ENCODE measurements at places on chromosomes 12 and 14.

DNA sequence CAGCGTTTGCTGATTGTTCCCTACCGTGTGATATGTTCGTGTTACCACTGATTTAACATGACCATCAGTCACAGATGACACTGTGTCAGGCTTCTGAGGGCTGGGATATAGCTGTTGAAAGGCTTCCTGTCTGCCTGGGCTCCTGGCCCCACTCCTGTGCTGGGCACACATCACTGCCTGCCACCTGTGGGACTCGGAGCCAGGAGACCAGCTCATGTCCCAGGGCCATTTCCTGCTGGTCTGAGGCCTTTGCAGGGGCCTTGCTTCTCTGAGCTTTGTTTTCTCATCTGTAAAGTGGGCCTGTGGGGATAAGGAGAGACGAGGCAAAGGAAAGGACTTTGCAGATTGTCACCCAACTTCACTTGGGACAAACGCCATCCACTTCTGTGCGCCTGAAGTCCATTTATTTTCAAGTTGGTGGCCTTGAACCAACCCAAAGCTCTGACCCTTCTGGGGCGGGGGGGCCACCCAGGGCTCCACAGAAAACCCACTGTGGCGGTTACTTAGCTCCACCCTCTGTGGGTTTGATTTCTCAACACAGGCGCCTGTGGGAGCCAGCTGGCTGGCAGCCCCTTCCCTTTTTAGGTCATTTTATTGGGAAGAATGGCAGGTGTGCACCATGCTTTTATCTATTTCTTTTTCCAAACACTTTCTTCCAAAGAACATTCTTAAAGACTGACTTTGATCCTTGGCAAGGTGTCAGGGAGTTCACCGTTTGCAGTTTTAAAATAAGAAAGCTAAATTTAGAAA is 54.1 kb downstream of the BEGAIN start:
- no peak for DNase-seq

DNA sequence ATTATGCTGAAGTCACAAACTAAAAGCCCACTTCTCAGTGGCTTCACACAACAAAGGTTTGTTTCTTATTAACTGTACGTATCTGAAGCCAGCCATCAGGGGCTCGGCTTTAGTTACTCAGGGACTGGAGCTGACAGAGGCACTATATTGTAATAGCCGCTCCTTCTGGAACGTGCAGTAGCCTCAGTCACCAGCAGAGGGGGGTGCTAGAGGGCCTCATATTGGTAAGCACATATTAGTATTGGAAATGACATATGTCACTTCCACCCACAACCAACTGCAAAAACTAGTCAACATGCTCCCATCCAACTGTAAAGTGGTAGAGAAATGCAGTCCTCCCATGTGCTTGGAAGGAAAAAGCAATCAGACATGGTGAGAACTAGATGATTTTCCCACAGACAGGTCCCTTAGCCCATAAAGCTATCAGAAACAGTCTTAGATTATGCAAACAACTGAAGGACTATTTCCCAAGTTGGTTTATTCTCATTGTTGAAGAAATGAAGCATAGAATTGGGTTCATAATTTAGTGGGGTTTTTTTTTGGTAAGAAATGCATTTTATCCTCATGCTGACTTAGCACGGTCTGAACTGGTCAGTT is 183.6 kb upstream of the G2E3 start:
- DNase-seq: peak; percentile 60

DNA sequence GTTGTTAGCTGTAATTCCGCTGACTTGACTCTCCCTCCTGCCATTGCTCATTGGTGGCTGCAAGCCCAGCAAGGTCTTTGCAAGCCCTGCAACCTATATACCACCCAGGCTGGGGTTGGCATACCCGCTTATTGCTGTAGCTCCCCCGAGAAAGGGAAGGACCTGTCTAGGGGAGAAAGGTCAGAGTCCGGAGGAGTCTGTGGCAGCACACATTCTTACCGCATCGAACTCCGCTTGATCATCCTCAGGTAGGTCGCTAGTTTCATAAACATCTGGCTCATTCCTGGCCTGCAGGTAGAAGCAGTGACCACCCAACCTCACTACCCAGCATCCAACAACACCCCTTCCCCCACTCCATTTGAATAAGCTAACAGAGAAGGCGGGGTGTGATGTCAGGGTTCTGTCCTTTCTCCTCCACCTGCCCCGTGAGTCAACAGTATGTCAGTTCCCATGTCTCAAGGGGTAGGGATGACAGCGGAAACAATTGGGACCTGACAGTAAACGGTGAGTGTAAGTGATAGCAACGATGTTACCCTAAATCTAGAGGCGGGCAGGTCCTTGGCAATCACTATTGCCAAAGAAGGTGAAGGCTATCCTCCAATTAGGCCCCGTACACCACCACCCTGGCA is 1.1 kb downstream of the DCTN2 start:
- DNase-seq: no peak

DNA sequence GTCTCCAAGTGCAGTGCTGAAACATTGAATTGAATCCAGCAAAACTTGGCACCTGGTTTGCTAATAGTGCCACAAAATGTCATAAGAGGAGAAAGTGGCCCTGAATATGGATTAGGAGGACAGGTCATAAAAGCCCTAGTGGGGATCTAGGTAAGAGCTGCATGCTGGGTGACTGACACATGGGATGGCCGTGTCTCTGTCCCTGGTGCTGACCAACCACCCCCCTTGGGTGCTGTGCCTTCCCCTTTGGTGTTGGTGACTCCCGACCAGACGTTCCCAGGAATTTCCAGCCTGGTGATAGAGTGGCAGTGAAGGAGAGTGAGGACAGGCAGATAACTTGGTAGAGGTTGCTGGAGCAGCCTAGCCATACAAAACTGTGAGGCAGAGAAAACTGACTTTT is 142.8 kb downstream of the VRK1 start:
- DNase-seq: no peak

GRCh38 chr12:123984903-123985302 is 11.9 kb downstream of the ZNF664 start:
- no peak for DNase-seq

DNA sequence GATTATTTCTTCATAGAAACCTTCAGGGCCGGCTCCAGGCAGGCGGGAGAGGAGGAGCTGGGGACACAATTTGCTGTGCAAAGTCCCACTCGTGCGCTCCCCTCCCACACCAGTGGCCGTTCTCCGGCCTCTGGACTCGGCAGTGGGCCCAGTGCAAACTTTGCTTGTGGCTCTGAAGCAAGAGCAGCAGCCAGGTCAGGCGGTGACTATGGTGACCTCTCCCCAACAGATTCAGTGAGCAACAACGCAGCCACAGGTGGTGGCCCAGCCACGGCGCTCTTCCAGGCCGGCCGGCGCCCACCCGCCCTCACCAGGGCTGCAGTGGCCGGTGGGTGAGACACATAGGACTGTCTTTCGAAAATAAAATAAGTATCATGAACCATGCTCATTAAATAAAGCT is 29.5 kb downstream of the VPS37B start:
- no peak for DNase-seq

DNA sequence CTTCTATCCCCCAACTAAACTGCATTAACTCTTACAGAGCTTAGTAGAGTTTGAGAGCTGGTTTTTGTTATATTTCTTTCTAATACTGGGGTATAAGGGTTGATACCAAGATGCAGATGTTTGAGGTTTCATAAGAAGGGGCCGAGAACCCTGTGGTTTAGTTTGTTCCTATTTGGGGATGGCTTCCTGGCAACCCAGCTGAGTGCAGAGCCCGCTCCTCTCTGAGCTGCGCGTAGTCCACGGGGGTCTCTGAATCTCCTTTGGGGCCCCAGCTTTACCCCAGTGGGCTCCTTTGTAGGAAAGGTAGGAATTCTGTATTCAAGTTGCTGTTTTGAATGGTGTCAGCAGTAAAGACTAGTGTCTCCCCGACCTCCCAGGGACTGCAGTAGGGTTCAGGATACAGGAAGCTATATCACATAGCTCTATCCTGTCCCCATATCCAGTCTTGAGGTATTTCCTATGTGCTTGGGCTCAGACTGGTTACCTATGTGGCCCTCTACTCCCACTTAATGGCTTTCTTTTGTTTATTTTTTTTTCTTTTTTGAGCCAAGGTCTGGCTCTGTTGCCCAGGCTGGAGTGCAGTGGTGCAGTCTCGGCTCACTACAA is 25.4 kb downstream of the PLXNC1 start:
- DNase-seq: no peak

- DNase-seq: no peak
Observed at GRCh38 chr14:90726656-90727055, 89.6 kb downstream of the TTC7B start.

GRCh38 chr12:104741497-104742367 is 216.4 kb downstream of the SLC41A2 start:
- DNase-seq: no peak

DNA sequence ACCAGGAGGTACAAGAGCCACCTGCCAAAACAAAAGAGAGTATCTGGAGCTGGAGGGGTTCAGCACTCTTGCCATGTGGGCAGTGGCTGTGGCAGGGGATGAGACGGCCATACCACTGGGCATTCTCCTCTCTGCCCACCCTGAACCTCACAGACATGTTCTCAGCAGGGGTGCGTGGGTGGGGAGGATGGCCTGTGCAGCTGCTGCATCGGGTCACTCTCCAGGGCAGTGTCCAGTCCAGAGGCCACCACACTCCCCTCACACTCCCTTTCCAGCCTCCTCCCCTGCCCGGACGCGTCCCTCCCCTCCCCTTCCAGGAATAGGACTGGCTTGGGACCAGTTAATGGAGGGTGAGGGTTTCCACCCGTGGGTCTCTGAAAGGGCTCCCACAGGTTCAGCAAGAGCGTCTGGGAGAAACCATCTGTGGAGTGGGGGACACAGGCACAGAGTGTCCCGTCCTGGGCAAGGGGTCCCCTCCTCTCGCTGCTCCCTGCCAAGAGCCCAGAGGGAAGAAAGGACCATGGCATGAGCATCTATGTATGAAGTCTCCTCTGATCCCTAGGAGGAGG is 501 bp downstream of the C1R start:
- no peak for DNase-seq

DNA sequence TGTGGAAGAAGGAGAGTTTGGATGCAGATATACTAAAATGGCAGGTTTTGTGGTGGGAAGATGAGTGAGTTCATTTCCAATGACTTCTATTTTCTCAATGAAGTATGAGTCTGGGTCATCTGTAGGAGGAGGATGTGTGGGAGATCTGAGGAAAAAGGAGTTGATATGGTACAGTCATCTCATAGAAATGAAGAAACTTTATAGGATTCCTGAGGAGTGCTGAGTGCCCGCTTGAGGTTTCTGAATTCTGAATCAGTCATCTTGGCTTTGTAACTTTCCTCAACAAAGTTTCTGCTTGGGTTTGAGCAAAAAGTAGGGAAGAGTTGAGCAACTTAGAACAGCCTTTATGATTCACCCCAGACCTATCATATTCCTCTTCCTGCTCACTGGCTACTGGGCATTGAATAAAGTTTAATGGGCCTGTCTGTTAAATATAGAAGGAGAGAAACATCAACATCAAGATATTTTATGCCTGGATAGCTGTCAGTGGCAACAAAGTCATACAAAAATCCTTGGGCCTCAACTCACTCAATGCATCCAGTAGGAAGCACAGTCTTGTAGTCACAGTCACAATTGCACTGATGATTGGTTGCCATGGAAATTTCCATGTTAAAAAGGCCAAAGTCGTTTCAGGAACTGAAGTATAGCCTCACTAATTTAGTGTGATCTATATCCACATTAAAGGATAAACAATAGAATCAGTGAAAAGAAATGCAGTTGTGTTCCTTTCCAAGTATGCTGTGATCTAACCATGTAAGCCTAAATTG is 284.7 kb downstream of the DUSP6 start:
- no peak for DNase-seq

GRCh38 chr12:49287876-49288275 is 7.1 kb upstream of the PRPH start:
- no peak for DNase-seq

GRCh38 chr14:66206554-66206953 is 279.6 kb upstream of the CCDC196 start:
- no peak for DNase-seq

GRCh38 chr14:91332171-91332985 is 85.2 kb downstream of the CCDC88C start:
- DNase-seq: no peak

DNA sequence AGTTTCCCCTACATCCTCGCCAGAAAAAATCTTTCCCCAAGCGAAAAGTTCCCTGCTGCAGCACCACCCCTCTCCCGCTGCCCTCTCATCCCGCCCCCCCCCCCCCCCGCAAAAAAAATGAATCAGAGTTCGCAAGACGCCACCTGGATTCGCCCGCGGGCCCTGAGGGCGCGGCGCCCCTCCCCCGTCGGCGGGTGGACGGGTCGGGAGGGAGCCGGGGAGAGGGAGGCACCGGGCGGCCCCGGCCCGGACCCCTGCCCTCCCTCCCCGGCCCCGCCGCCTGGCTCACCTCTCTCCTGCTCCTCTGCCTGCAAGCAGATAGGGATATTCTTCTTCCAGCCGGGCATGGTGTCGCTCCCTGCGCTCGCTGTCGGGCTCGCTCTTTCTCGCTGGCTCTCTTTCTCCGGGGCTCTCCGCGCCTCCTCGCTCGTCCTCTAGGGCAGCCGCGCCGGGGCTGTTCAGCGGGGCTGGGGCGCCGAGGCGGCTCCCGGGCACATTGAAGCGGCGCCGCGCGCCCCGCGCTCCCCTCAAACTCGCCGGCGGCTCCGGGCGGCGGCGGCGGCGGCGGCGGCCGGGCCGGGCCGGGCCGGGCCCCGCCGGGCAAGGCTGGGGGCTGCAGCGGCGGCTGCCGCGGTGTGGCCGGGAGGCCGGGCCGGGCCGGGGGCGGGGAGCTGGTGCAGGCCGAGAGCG is 200.3 kb upstream of the CAND1 start:
- peak; percentile 20 for DNase-seq

DNA sequence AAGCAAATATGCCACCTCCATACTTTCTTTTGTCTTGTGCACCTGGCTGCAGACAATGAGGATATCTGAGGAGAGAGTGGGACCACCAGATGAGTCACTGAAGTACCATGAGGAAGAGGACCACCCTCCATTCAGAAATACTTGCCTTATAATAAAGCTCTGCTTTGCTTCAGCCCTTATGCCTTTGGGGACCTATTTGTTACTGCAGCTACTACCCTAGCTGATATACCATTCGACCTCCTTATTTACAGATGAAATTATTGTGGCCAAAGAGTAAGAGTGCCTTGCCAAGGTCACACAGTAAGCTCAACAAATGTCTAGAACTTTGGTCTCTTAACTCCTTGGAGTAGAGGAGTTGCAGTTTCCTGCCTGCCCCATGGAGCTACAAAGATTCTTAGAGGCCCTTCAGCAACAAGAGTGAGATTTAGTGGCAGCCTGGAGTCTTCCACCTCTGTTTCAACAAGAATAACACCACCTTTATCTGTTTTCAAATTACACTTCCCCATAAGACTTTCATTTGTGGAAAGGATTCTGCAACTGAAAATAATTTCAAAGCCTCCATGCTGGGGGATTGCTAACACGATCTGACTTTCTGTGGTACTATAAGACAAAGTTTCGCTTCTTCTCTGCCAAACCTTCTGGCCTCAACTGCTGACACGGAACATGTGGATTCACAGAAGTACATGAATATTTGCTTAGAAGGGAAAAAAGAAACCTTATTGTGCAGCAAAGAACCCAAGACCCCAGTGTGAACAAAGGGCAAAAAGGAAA is 3.6 kb downstream of the CMKLR1 start:
- no peak for DNase-seq

DNA sequence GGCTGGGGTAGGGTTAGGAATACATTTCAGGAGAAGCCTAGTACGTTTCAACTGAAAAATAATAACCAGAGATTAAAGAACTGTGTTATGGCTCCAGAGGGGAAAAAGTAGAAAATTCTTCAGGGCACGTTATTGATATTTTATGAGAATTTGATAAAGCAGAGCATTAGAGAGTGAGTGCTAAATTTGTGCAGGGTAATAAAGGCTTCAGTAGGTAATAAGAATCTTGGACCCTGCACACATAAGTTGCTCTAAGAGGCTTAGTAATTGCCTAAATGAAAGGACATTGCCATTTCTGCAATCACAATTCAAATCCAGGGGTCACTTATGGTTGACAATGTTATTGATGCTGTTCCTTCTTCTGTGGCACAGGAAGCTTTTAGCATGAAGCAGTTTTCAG is 439.4 kb upstream of the DCN start:
- DNase-seq: no peak

All from stimulated activated CD4-positive, alpha-beta T cell treated with anti-CD3 and anti-CD28 coated beads, TNF-alpha, amount 100 ng/mL, for 24 hours (primary cell).